Naive thymus-derived CD4-positive, alpha-beta T cell (primary cell): ENCODE measurements at places on chromosomes 3 and 15. TPM values are rescaled to one million over a fixed set of nuclear protein-coding genes. Genes with fewer than 3 reads are reported as not detected.
A peak's percentile ranks its signal among the peaks of the same experiment; 100 is the strongest.

DUOXA2 gene
- polyA plus RNA-seq = not detected

MINAR1 gene
- 0.04 TPM for polyA plus RNA-seq

B3GNT5 gene
- not detected for polyA plus RNA-seq

TMEM207 gene
- not detected for polyA plus RNA-seq

CORO2B gene
- polyA plus RNA-seq = not detected

TF gene
- not detected for polyA plus RNA-seq

STOML1 gene
- 18.7 TPM for polyA plus RNA-seq

DNA sequence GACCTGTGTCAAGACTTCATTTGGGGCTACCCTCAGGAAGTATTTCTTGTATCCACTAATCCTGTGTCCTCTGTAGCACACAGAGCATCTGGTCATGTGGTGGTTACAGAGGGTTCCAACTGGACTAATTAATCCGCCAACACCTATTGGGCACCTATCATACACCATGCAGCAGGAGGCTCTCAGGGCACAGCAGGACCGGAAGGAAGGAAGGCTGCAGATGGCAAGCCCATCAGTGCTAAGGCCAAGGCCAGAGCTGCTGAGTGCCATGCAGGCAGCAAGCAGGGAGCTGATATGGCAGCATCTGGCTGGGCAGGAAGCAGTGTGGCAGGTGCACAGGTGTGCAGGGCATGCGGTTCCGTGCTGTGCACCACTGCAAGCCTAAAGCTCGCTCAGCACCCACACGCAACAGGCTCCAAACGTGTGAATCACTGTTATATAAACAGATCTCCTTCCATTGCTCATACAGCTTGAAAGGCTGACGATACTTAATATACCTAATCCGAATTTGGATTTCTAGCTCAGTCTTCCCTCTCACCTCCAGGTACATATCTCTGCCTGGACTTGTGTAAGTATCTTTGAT lies 64.4 kb upstream of the SNRPA1 start:
- DNase-seq = no peak

DNA sequence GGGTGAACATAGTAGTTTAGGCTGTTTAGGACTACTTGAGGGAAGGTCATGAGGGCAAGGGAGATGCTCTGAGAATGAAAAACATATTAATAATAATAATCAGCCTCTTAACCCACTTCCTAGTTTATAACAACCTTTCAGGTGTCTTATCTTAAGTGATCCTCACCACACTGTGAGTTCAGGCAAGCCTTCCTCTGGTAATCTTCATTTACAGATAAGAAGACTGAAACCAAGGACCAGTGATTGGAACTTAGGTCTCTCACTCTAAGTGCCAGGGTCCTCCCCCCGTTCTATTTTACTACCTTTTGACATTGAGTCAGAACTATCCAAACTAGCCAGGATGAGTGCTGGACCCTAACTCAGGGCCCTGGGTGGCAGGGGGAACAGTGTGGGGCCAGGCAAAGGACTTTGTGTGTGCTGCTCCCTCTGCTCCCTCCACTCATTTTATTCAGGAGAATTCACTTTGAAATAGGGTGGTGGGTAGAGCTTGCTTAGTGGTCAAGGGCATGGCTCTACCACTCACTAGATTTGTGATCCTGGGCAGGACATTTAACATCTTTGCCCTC lies 5.7 kb downstream of the NUTM1 start:
- DNase-seq = no peak

DNA sequence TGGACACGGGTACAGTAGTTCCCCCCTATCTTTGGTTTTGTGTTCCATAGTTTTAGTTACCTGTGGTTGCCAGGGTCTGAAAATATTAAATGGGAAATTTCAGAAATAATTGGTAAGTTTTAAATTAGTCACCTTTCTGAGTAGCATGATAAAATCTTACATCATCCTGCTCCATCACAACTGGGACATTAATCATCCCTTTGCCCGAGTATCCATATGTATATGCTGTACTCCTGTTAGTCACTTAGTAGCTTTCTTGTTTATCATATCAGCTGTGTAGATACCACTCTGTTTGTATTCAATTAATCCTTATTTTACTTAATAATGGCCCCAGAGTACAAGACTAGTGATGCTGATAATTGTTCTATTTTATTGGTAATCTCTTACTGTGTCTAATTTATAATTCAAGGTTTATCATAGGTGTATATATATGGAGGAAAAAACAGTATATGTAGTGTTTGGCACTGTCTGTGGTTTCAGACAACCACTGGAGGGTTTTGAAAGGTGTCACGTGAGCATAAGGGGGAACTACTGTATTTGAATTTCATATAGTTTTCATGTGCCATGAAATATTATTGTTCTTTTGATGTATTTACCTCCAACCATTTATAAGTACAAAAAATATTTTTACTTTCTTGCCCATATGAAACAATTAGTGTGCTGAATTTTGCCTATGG lies 41.4 kb downstream of the CTDSPL2 start:
- DNase-seq = no peak

- DNase-seq = no peak
Observed at GRCh38 chr3:95926904-95927501, 887.4 kb upstream of the EPHA6 start.

- no peak for DNase-seq
Observed at GRCh38 chr3:8506571-8507061, 5.0 kb downstream of the LMCD1 start.

DNA sequence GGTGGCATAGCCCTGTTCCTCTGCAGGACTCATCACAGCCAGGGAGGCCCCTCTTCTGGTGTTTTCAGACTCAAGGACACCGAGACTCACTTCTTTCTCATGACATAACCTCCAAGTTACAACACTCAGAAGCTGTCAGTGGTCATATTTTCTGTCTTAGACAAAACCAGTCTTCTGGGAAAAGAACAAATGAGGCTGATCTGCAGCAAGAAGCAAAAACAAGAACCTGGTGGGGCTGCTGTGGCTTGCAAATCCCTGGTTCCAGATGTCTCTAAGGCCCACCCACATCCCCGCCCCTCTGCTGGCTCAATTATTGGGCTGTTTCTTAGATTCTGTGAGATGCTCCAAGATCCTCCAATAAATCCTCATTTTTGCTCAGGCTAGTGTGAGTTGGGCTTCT lies 16.6 kb upstream of the LOXL1 start:
- DNase-seq = no peak

GRCh38 chr3:194137506-194138474 lies 1.8 kb downstream of the HES1 start:
- DNase-seq = peak; percentile 34

DNA sequence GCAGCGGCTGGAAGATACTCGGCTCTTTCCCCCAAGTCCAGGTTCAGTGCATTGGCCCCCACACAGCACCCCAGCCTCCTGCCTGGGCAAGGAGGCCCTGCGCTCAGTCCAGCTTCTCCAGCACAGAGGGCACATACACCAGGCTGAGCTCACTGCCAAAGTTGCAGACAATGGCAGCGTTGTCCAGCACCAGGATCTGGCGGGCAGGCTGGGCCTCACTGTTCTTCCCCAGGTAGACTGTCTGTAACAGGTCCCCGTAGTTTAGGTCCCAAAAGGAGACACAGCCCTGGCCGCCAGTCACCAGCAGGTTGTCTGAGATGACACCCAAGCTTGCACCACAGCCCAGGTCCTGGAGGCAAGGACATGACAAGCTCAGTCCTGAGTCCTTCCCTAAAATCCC lies 32.9 kb downstream of the PTPN23 start:
- no peak for DNase-seq

DNA sequence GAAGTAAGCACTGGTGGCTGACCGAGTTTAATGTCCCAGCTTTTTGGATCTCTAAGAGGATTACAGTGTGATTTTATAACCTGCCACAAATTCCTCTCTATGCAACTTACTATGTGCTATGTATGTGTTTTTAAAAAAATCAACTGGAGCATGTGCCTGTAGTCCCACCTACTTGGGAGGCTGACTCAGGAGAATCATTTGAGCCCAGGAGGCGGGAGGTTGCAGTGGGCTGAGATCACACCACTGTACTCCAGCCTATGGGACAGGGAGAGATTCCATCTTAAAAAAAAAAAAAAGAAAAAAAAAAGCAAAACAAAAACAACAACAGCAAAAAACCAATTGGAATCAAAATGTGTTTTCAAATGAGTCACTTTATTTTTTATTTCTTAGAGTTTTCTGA lies 29.6 kb downstream of the DUT start:
- DNase-seq = no peak

DNA sequence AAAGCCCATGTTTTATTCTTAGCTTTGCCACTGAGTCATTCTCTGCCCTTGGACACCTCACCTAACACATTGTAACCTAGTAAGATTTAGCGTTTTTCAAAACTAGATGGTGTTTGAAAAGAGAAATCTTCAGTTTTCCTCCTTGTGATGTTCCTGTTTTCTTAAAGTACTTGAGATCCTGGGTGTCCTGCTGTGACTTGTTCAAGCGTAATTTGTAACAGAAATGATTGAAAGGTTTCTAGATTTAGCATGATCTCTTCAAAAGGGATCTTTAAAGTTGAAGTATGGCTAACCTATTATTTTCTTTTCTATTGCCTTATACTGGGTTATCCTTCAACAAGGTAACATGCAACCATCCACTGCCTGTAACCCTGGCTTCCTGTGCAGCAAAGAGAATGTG lies 32.6 kb upstream of the SPATA16 start:
- DNase-seq = no peak

DNA sequence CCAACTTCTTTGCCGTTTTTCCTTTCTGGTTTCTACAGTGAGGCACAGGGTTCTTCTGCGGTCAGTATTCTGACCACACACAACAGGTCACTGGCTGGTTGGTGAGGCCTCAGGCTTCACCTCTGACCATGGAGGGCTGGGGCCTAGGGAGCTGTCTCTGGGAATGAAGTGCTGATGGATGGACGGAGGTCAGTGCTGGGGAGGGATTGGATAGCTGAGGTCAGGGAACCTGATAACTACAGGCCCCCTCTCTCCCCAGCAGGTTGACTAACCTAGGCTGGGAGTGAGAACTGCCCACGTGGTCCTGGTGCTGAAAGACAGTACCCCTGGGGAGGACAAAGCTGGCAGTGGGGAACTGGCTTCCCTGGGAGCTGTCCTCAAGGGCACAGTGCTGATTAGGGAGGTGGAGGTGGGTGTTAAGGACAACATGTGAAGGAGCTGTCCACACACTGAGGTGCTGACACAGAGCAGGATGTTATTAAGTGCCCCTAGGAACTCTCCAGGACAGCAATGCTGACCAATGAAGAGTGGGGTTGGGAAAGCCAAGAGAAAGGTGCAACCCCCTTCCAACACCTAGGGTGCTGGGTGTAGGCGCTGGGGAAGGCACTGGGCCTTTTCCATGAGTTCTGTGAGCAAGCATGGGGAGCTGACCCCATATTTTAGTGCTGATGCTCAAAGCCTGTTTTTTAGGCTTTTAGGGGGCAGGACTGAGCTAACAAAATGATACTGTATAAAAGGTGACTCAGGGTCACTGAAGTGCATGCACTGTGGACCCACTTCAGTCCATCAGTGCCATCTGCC lies 45.2 kb downstream of the ATP2B2 start:
- peak; percentile 37 for DNase-seq

DNA sequence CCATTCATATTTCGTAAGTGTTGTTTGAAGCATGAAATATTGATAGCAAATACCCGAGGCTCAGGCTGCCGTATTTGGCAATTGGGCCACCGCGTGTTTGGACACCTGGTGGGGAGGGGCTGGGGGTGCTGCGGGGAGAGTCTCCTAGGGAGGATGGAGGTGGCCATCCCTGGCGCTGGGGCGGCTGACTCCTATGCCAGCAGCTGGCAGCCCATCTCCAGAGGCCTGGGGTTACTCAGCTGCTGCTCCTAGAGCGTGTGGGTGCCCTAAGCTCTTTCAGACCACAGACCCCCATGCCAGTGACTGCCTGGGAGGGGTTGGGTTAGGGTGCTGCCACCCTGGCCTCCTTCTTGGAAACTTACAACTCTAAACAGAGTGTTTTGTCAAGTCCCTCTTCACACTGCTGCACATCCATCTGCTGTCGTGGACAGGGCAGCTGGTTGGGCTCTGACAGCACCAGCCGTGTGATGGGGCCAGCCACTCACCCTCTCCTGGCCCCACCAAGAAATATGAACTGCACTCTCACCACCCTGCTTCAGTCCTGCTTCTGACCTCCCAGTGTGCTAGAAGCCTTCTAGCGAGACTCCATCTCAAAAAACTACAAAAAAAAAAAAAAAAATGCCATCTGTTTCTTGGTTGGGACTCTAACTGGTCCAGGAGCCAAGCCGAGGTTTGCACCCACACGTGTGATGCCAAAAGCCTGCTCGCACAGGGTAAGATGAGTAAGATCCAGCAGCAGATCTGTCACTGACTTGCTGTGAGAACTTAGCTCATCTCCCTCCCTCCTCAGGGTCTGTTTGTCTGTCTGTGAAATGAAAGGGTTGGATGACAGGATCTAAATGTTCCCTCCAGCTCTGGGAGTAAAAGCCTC lies 156.2 kb downstream of the MEGF11 start:
- no peak for DNase-seq

GRCh38 chr15:80988148-80988796 lies 1.3 kb downstream of the MESD start:
- no peak for DNase-seq

GRCh38 chr3:13120289-13120927 lies 47.2 kb upstream of the IQSEC1 start:
- DNase-seq = no peak

DNA sequence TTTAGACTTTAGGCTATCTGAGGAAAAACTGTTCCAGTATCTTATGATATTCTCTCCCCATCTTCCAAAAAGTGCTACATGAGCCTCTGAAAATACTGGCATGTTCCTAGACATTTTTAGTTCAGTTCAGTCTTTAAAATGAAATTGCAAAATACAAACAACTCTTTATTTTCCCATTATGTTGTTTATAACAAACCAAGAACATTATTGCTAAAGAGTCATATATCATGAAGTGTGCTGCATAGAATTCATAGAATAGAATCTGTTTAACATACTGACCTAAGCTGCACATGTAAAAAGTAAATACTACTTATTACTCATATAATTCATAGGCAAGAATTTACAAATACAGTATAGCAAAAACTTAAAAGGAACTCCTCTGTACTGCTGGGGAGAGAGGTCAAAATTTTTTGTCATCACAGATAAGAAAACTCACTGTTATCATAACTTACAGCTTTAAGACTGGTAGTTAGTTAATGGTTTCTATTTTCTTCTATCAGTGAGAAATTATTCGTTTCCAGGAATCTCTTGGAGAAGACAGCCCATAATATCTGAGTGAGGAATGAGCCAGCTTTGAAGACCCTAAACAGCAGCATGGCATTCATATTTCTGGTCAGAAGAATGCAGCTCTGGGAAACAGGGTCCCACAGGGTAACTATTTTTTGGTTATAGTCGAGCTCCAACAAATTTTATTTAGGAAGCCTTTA lies 32.2 kb downstream of the FILIP1L start:
- no peak for DNase-seq

- no peak for DNase-seq
Observed at GRCh38 chr15:47273864-47274263, 443.4 kb upstream of the SEMA6D start.

DNA sequence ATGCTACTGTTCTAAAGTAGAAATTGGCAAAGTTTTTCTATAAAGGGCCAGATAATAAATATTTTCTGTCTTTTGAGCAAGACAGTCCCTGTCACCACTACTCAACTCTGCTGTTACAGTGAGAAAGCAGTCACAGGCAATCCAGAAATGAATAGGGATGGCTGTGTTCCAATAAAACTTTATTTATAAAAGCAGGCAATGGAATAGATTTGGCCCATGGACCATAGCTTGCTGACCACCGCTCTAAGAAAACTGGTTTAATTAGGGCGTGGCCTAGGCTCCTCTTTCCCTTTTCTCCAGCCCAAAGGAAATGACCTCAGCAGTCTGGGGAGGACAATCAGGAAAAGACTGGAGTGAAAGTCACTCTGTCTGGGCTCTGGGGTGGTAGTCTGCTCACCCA lies 183.8 kb downstream of the MEGF11 start:
- DNase-seq = no peak

- no peak for DNase-seq
Observed at GRCh38 chr3:88617283-88617682, 467.5 kb downstream of the C3orf38 start.
